Urinary bladder (tissue), 4 donors: ENCODE measurements at places on chromosomes 1 and 21. TPM values are rescaled to one million over a fixed set of nuclear protein-coding genes. Genes with fewer than 3 reads are reported as not detected.

The ASPM gene
- polyA plus RNA-seq, result 0.11 TPM

The IRF6 gene
- 9.3 TPM for polyA plus RNA-seq

The FAM72D gene
- 0.25 TPM for polyA plus RNA-seq

The MPL gene
- polyA plus RNA-seq, result 0.33 TPM

The RIPPLY3 gene
- 0.48 TPM for polyA plus RNA-seq

The C1orf167 gene
- 3.2 TPM for polyA plus RNA-seq

The MYOC gene
- polyA plus RNA-seq, result 32.2 TPM

The SOX13 gene
- polyA plus RNA-seq, result 41.9 TPM

The POLR3GL gene
- polyA plus RNA-seq, result 46.6 TPM

The SV2A gene
- 7.3 TPM for polyA plus RNA-seq

The PMVK gene
- 47.1 TPM for polyA plus RNA-seq

The ANKRD45 gene
- 0.32 TPM for polyA plus RNA-seq

The ROR1 gene
- 5.9 TPM for polyA plus RNA-seq

The ZNF695 gene
- 0.11 TPM for polyA plus RNA-seq

The IARS2 gene
- polyA plus RNA-seq, result 50.3 TPM

The TLR5 gene
- 3.7 TPM for polyA plus RNA-seq

The HES4 gene
- 38.5 TPM for polyA plus RNA-seq

The KCNJ9 gene
- 0.04 TPM for polyA plus RNA-seq

The PEAR1 gene
- polyA plus RNA-seq, result 13.1 TPM

The TMEM53 gene
- polyA plus RNA-seq, result 13.2 TPM
